ENCODE measurements at places on chromosomes 5 and 9.
A peak's percentile ranks its signal among the peaks of the same experiment; 100 is the strongest.

- no peak for DNase-seq
These were observed 218.6 kb downstream of the PJA2 start for GRCh38 chr5:109191153-109191558.

- no peak for DNase-seq
These were observed 68.0 kb downstream of the ZNF608 start for GRCh38 chr5:124678468-124678867.

DNA sequence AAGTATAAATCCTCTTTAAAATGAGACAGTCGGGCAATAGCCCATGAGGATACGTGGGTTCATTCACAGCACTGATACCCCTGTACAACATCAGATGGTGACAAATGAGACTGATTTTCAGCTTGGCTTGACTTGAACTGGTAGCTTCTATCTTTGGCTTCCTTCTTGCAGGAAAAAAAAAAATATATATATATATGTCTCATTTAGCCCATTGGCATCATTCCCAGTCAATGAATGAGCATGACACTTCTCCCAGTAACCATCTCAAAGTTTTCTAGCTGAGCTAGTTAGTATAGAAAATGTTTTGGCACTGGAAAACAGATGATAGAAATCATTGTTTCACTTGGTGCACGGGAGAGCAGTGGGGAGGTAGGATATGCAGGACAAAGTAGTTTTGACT, 222.5 kb upstream of the TAS2R1 start:
- DNase-seq, result no peak

DNA sequence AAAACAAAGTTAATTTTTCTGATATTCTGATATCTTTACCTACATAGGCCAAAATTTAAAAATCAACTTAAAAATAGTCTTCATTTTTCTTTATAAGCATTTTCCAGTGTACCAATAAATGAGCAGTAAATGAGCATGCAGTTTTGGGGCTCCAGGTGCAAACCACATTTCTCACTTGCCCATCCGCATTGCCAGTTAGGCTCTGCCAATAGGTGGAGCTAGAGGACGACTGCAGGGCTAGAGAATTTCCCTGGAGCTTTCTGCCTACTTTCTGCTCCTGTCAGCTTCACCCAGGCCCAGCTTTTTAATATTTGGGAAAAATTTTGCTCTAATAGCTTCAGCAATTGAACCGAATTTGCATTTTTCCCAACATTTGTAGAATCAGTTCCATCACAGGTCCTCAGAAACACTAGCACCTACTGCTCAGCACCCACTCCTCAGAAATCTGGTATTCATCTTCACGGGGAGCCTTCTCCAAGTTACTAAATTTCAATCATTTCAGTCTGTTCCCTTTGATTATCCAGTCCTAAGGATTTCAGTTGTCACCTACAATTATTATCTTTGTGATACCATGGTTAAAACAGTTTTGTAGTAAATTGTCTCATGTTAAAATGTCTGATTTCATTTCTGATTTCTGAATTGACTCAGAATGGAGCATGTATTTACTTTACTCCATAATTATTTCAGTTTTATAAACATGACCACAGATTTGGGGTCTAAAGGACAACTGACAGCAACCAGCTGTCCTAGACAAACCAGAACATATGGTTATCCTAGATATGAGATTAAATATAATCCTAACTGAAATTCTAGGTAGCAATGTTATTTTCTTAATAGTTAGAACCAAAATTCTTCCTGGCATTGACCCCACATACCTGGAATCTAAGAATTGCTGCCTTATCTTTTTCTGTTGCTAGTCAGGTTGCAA, 104.6 kb upstream of the FAM174A start:
- DNase-seq, result no peak

DNA sequence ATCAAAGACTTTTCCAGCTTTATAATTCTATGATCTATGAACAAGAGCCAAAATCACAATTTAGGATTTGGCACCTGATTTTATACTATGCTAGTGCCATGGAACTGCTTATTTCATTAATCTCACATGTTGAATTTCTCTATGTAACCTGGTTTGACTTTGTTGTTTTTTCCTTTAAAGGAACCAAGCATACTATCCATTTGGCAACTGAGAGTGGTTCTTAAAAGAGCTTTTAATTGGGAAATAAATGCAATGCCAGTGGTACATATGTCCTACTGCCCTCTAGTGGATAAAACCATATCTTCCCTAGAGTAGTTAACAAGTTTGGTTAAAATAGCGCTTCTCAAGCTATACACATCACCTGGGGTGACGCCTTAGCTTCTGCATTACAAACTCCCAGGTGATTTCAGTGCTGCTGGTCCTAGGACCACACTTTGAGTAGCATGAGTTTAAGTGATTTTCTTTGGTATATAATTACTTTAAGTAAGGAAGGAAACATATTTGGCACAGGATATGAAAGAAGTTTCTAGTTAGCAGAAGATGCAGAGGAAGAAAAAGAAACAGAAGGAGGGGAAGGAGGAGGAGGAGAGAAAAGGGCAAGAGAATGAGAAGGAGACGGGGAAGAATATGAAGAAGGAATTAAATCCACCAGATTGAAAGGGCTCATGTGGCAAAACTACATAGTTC, 56.8 kb downstream of the FGF10 start:
- peak; percentile 12 for DNase-seq

DNA sequence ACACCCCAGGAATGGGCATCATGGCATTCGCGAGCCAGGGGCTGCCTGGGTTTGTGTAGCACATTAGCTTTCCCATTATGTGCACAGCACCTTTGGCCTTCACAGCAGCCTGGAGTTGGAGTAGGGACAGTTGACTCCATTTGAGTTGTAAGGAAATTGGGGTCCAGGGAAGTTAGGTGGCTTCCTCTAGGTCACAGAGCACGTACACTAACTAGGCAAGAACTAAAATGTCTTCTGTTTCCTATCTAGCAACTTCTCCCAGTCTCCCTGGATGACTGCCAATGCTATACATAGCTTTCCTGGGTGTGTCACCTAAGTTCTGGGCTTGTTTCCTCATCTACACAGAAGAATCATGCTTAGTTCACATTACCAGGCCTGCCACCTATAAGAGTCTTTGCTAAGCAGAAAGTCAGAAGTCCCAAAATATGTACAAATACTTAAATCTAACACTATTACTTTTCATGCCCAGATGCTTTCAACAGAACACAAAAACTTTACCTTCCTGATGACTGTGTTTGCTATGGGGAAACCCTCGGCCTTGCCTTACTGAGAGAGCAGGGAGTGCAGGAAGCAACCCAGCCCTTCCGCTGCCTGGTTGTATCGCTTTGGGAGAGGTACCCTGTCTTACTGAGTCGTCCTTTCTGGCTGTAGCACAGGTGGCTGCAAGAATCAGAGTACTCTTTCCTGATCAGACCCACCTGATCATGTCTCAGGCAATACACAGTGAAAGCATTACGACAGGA, 12.0 kb downstream of the MACROH2A1 start:
- no peak for DNase-seq

GRCh38 chr5:124453221-124454051, 293.0 kb downstream of the ZNF608 start:
- DNase-seq, result no peak

DNA sequence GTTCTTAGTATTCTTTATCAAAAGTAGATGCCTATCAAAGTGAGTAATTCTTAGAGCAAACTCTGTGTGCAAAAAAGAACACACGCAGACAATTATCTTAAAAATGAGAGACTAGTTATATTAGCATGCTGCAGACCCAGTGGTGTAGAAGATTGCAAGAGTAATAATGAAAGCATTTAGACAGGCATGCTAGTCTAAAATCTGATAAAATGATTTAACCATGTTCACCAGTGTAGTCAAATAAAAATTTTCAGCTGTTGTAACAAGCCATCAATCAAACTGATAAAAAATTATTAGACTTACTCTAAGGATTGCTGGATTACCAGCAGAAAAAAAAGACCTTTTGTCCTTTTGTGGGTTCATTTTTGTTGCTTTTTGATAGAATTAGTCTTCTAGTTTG, 241.9 kb upstream of the TLE4 start:
- DNase-seq, result no peak

DNA sequence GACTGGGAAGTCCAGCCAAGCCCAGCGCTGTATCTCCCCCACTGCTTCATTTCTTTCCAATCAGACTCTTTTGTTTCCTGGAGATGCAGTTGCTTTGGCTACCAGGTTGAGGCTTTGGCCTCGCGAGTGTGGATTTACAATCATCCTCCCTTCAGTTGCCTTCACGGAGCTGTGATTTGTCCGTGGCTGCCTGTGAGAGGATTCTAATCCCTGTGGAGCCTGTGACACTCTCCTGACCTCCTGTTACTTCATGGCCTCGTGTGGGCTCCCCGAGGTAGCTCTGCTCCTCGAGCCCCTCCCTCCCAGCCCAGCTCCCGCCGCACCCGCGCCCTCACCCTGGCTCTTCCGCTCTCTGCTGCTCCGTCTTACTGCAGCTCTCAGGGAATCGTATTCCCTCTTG, 107.2 kb upstream of the STC2 start:
- DNase-seq, result no peak

- peak; percentile 57 for DNase-seq
These were observed 1.5 kb downstream of the SH3GLB2 start for GRCh38 chr9:129026442-129027223.

DNA sequence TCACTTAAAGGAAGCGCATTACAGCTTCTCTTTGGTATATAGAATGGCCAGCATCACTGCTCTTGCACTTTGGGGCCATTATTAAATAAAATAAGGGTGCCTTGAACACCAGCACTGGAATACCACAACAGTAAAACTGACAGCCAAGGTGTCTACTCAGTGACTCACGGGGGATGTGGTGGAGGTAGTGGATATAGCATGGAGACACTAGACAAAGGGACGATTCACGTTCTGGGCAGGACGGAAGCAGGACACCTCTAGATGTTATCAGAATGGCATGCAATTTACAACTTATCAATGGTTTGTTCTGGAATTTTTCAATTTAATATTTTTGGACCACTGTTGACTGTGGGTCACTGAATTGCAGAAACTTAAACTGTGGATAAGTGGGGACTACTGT, 32.9 kb upstream of the PDE8B start:
- DNase-seq, result no peak

Data from NCI-H510A (cell line).